CD4-positive, alpha-beta T cell treated with Interleukin-17A for 1 hour (primary cell): ENCODE measurements at places on chromosomes 12 and 14.

DNA sequence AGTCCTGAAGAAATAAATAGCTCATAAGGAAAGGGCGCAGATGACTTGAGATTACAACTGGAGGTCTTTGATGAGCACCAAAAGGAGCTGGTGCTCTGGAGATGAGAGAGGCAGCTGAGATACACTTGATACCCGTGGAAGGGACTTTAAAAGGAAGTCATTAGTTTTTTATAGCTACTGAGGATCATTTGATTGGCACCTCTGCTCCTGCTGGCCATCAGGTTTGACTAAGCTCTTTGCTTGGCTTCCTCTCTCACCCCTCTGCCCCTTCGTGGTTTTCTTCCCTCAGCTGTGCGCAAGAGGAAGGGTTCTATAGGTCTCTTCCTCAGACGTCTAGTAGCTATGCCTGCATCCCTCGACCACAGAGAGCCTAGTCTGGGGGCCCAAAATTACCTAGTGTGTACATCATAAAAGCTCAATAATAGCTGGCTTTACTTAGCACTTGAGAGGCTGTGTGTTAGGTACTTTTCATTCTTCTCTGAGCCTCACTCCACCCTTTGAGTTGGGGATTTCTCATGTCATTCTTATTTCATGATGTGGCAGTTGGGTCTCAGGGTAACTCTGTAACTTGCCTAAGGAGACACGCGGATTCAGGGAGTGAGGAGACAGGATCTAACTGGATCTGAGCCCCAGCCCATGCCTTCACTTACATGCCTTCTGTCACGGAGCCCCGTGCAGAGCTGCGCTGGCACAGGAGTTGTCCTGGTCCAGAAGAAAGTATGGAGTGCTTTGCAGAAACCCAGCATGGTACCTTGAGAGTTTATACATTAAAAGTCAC is 68.4 kb upstream of the ASPG start:
- DNase-seq, result no peak

DNA sequence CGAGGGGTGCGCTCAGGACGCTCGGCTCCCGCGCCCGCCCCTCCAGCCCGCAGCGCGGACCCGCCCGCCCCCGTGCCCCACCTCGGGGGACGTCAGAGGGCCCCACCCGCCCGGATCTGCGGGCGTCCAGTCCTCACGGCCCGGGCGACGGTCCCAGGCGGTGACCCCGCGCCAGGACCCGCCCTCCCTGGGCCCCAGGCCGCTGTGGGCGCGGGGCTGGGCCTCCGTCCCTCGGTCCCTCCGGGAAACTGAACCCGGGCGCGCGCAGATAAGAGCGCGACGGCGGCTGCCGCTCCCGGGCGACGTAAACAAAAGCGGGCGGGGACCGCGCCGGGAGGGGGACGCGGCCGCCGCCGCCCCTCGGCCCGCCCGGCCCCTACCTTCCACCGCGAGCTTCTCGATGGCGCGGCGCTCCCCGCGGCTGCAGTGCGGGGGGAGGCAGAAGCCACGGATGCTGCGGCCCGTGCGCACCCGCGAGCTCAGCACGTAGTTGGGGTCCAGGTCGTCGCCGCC is 1.1 kb downstream of the CKB start:
- peak; percentile 24 for DNase-seq

GRCh38 chr12:92676710-92677109 is 26.1 kb upstream of the PLEKHG7 start:
- no peak for DNase-seq

GRCh38 chr14:50007123-50007903 is 109.1 kb downstream of the VCPKMT start:
- DNase-seq, result no peak

- no peak for DNase-seq
Measured at GRCh38 chr12:26469421-26470180, 274.2 kb downstream of the SSPN start.

DNA sequence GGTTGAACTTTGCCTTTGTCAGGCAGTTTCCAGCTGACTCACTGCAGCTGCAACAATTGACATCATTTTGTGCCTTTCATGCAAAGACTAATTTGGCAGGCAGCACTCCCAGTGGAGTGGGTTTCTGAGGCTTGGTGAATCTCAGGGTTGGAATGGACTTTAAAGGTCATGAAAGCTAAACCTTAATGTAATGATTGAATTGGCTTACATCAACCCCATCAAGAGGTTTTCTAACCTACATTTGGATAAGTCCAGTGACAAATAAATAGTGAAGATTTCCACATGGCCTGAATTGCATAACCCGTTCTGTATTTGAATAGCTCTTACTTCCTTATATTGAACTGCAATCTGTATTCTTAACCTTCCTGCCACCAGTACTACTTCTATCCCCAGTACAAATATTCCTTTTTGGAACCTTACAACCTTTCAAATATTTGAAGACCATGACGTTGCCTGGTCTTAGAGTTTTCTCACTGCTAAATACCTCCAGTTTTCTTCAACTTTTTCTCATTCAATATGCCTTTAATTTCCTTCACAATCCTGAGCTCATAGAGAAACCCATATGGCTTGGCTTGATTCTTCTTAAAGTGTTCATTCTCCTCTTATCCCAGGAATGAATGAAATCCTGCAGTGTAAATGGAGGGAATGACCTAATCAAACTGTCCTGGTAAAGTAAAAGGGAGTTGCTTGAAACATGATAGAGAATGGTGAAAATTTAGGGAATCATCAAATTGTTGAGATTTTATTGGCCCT is 168.1 kb upstream of the NOVA1 start:
- DNase-seq, result no peak

DNA sequence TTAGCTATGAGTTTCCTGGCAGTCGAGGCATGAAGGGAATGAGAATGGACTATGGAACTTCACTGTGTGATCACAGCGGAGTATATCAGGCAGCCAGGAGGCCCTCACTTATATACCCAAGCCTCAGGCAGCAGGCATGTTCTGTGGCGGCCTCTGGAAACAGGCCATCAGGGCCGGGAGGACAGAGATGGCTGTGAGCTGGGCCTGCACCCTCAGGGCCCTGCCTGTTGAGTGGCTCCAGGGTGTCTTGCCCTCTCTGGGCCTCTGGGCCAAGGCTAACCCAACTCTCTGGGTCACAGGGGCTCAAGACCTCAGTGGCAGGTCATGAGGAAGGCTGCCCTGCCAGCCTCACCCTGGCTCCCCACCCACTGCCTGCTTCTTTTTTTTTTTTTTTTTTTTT is 33.9 kb upstream of the RCOR1 start:
- no peak for DNase-seq

- no peak for DNase-seq
Measured at GRCh38 chr14:74571441-74571841, 40.6 kb downstream of the LTBP2 start.

DNA sequence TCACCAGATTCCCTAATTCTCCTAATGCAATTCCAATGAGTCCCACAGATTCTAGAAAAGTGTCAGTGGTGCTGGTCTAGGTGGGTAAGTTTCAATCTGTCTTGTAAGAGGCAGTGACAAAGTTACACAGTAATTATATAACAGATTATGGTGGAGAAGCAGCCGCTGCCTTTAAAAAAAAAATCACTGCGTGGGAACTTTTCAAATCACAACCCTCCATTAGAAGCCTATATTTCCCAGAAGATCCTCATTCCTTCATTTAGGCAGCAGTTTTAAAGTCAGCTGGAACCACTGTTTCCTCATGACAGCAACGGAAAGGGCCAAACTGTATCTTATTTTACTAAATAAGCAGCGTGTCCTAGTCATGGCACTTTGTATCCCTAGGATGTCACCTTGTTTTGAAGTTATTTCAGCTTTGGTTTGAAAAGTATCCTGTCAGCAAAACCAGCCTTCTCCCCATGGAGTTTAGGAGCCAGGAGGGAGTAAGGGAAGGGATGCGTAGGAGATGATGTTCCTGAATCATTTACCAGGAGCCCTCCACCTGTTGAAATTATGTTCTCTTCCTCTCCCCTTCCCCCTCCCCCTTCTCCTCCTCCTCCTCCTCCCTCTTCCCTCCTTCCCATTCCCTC is 27.7 kb upstream of the DUSP6 start:
- DNase-seq, result no peak

DNA sequence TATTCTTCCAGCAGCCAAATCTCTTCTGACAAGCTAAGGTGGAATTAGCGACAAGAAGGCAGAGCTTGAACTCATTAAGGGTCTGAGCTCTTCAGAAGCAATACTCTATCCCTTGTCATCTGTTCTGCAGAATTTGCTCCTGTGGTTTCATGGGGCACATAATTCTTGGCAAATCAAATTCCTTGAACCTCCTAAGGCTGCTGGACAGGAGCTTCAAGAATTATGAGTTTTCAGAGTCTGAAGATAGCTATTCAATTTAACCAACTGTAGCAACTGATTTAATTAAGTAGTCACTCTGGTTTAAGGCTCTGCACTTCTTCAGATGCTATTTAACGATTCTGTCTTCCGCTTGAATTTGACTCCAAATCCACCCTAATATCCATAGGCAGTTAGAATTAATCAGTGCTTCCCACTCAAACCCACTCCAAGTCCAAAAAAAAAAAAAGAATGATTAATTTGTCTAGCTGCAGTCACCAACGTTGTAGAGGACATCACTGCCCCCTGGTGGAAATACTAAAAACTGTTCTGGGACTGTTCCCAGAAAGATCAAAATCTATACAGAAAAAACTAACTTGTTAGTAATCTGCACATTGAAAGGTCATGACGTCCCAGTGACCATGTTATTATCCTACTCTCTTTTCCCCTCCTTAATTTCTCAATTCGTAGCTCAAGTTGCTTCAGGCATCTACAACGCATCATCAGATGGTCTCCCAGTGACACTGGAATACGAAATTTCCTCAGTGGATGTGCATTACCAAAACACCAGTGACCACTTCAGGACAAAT is 169.9 kb downstream of the KIF21A start:
- peak; percentile 46 for DNase-seq

DNA sequence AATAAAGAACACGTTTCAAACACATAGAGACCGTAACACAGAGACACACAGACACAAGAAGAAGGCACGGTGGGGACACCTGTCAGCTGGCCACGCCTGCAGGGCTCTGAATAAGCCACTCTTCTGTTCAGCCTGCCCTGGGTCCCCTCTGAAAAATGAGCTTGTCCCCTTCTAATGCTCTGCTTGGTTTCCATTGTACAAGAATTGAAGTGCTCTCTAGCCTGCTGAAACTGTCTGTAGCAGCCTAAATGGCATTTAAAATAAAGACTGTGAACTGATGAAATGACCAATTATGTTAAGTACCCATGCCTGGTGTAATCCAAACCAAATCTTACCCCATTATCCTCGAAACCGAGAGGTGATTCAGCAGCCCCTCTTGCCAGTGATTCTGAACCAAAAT is 139.8 kb downstream of the FOXN3 start:
- no peak for DNase-seq

DNA sequence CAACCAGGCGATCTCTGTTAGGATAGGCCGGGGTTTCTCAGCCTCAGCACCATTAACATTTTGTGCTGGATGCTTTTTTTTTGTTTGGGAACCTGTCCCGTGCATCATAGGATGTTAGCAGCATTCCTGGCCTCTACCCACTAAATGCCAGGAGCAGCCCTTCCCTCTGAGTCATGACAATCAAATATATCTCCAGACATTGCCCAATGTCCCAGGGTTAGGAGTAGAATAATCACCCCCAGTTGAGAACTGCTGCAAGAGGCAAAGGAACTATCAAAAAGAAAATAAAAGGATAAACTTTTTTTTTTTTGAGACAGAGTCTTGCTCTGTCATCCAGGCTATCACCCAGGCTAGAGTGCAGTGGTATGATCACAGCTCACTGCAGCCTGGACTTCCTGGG is 76.0 kb downstream of the ACACB start:
- no peak for DNase-seq

- no peak for DNase-seq
Measured at GRCh38 chr14:45947830-45948229, 694.8 kb upstream of the MIS18BP1 start.

DNA sequence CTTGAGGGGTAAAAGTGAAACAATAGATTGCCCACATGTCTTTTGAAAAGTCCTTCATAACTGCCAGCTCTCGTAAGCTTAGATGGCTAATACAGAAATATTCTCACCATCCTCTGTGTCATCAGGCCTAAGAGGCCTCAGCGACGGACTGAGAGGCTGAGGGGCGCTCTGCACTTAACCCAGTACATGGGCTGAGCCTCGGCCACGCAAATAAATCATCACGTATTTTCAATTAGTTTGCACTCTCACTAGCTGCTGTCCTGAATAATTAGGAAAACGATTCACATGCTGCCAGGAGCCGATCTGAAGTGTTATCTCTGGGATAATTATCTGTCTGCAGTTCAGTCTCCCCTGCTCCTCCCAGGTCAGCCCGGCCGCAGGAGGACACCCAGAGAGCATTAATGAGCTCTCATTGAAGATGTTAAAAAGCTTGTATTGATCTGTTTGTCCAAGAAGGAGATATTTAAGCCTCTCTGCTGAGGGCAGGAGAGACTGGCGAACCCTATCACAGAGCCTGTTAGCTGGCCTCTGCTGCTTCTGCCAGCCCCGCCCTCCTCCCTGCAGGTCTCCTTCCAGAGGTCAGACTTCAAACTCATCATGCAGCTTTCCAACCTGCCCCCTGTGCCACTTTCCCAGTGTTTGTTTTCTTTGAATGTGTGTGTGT is 1051.3 kb downstream of the VRK1 start:
- no peak for DNase-seq

DNA sequence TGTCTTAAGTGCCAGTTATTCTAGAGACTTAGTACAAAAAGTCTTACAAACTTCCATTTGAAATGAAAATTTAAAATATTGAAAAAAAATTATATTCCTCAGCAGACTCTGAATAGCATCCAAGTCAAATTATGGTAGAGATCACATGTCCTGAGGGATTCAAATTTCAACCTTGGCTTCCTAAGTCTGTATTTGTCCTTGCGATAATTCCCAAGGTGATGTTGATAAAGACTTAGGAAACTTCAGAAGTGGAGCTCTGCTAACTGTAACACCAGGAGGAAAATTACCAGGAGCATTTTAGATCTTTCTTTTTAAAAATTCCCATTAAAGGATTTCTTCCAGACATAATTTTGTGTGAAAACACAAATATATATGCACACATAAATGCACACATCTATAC is 178.3 kb downstream of the IPO8 start:
- DNase-seq, result no peak

DNA sequence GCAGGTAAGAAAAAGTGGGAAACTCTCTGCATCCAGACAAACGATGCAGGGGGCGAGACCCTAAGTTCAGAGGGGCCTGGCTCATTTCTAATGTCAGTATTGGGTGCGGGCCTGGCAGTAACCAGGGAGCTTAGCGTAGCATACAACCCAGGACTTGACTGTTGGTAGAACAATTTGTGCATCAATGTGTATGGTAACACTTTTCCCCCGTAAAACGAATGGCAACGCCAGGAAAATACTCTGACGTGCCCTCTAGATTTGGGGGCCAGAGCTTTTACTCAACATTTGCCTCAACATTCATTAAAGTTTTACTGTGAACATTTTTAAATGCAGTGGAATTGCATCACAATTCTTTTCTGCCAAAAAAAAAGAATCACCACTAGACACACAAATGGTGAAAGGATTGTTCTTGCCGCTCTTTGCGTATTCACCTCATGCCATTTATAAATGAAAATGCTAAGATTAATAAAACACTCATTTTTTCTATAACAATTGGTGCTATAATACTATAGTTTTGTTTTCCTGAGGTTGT is 867 bp downstream of the RHOJ start:
- DNase-seq, result no peak

- no peak for DNase-seq
Measured at GRCh38 chr12:4819654-4820053, 90.1 kb upstream of the KCNA1 start.
